ENCODE measurements at places on chromosomes 4 and X. TPM values are rescaled to one million over a fixed set of nuclear protein-coding genes. Genes with fewer than 3 reads are reported as not detected.

SPRY1 gene
- 21.2 TPM for polyA plus RNA-seq

USP17L19 gene
- polyA plus RNA-seq, result not detected

FAM9B gene
- not detected for polyA plus RNA-seq

PWWP3B gene
- 0.25 TPM for polyA plus RNA-seq

UGT2B7 gene
- 0.25 TPM for polyA plus RNA-seq

NUDT10 gene
- 5.3 TPM for polyA plus RNA-seq

JCHAIN gene
- polyA plus RNA-seq, result 49.4 TPM

CXorf49 gene
- not detected for polyA plus RNA-seq

RAB33A gene
- 1.1 TPM for polyA plus RNA-seq

CENPVL2 gene
- polyA plus RNA-seq, result not detected

SSX1 gene
- polyA plus RNA-seq, result not detected

PDE5A gene
- polyA plus RNA-seq, result 7.5 TPM

VCX2 gene
- polyA plus RNA-seq, result not detected

TMEM154 gene
- polyA plus RNA-seq, result 3.8 TPM

CNGA1 gene
- 4.4 TPM for polyA plus RNA-seq

CABS1 gene
- polyA plus RNA-seq, result not detected

DIPK2B gene
- polyA plus RNA-seq, result 2.2 TPM

EDA gene
- 5.2 TPM for polyA plus RNA-seq

XKRX gene
- polyA plus RNA-seq, result not detected

DHX15 gene
- 51.3 TPM for polyA plus RNA-seq

VCX3A gene
- 0.50 TPM for polyA plus RNA-seq

WDR13 gene
- polyA plus RNA-seq, result 197 TPM

PAGE5 gene
- not detected for polyA plus RNA-seq

HS6ST2 gene
- polyA plus RNA-seq, result 0.25 TPM

MGAT4D gene
- polyA plus RNA-seq, result not detected

ESX1 gene
- polyA plus RNA-seq, result not detected

SERPINA7 gene
- polyA plus RNA-seq, result not detected

ERCC6L gene
- polyA plus RNA-seq, result 0.88 TPM

PYURF gene
- polyA plus RNA-seq, result 112 TPM

CSAG1 gene
- not detected for polyA plus RNA-seq

FOXR2 gene
- polyA plus RNA-seq, result not detected

PRRG3 gene
- polyA plus RNA-seq, result 0.15 TPM

NALF2 gene
- polyA plus RNA-seq, result not detected

GAGE12H gene
- not detected for polyA plus RNA-seq

DMRTC1 gene
- not detected for polyA plus RNA-seq

MAGEA2B gene
- polyA plus RNA-seq, result not detected

AWAT2 gene
- polyA plus RNA-seq, result not detected

ALPK1 gene
- 2.9 TPM for polyA plus RNA-seq

ZNF711 gene
- 0.93 TPM for polyA plus RNA-seq

SPATA18 gene
- polyA plus RNA-seq, result 3.9 TPM

OPRPN gene
- not detected for polyA plus RNA-seq

PITX2 gene
- not detected for polyA plus RNA-seq

SYN1 gene
- 0.45 TPM for polyA plus RNA-seq

ANXA10 gene
- 58.2 TPM for polyA plus RNA-seq

KDM5C gene
- 11.8 TPM for polyA plus RNA-seq

NKX3-2 gene
- 0.06 TPM for polyA plus RNA-seq

SH3BP2 gene
- 9.0 TPM for polyA plus RNA-seq

RHOXF2B gene
- polyA plus RNA-seq, result not detected

CT45A5 gene
- not detected for polyA plus RNA-seq

HS3ST1 gene
- polyA plus RNA-seq, result 7.8 TPM

SPACA5 gene
- polyA plus RNA-seq, result not detected

PHOX2B gene
- polyA plus RNA-seq, result not detected

GCNA gene
- polyA plus RNA-seq, result 1.7 TPM

GSX2 gene
- not detected for polyA plus RNA-seq

EGF gene
- not detected for polyA plus RNA-seq
